ENCODE measurements at places on chromosomes 6 and 20.

DNA sequence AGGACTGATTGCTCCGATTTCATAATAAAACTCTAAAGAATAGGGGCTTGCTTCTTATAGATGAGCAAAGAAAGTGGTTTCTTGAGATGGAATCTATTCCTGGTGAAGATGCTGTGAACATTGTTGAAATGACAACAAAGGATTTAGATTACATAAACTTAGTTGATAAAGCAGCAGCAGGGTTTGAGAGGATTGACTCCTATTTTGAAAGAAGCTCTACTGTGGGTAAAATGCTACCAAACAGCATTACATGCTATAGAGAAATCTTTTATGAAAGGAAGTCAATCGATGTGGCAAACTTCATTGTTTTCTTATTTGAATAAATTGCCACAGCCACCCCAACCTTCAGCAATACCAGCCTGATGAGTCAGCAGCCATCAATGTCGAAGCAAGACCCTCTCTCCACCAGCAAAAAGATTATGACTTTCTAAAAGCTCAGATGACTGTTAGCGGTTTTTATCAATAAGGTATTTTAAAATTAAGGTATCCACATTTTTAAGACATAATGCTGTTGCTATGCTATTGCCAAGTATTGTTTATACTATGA lies 12.7 kb upstream of the MTRF1L start:
- DNase-seq: no peak

- no peak for DNase-seq
Measured at GRCh38 chr6:22826961-22827360, 257.6 kb downstream of the HDGFL1 start.

GRCh38 chr20:4443016-4443415 lies 278.7 kb upstream of the PRND start:
- DNase-seq: no peak

- DNase-seq: no peak
Measured at GRCh38 chr6:116511424-116512110, at the start of gene CALHM5. Gene CALHM5, plus strand, starts transcription at chr6:116511639. Its CDS starts 58 bp downstream, at chr6:116511697.

DNA sequence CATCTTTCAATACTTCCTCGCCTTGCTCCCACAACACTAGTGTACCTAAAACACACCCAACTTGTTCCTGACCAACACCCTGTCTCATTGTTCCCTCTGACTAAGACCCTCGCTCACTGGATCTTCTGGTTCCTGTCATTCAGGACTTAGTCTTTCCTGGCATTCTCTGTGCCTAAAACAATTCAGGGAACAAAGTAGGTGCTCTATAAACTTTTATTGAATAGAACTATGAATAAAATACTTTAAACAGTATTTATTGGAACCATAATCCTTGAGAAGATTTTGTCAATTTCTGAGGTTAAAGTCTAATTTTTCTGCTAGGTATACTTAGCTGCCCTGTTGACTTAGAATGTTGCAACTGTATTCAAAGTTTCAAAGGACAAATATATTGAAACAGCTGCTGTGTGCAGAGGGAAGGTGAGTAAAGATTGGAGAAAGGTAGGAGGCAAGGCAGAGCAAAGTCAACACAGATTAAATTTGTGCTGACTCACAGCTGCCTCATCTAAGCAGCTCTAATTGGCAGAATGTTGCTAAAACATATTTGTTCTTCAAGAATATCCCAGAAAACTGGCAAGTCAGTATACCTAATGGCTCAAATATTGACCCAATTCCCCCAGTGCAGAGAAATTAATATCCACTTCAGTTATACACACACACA lies 37.6 kb downstream of the GSTA2 start:
- no peak for DNase-seq

DNA sequence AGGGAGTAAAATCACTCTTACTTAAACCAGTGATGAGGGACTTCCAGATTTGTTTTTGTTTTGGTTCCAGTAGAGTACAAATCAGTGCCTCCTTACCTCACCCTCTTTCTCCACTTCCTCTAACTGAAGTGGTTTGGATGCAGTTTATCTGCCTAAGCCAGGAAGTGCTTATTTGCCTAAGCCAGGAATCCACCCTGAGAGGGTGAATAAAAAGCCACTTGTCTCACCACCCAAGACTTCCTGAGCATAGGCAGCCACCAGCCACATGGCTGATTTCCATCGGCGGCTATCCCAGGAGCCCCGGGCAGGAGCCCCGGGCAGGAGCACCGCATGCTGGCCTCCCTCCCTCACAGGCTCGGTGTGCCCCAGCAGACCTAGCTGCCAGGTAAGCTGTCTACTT lies 12.0 kb downstream of the LRP11 start:
- DNase-seq: no peak

GRCh38 chr20:2280082-2280481 lies 15.7 kb upstream of the TGM3 start:
- DNase-seq: no peak

- DNase-seq: no peak
Measured at GRCh38 chr6:125275779-125276178, 26.0 kb downstream of the HDDC2 start.

GRCh38 chr6:168714547-168715260 lies 273.7 kb downstream of the SMOC2 start:
- no peak for DNase-seq

- DNase-seq: no peak
Measured at GRCh38 chr20:7841971-7842310, 98.3 kb downstream of the HAO1 start.

DNA sequence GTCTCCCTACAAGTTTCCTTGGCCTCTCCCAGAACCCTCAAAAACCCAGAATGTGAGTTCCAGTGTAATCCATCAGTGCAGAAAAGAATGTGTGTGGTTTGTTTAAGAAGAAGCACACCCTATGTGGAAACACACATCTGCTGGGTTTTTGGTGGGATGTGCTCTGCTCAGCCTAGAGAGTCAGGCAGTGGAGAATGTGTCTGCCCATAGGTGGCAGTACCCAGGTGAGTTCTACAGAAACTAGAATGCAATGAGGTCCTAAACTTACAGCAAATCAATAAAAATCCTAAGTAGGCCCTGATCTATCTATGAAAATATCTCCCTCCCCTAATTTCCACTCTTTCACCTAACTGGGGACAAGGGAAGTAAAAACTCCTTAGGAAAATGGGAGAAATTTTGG lies 437.3 kb downstream of the DHX35 start:
- no peak for DNase-seq

GRCh38 chr6:161542346-161542980 lies 268.6 kb upstream of the AGPAT4 start:
- DNase-seq: no peak

- DNase-seq: no peak
Measured at GRCh38 chr20:46031014-46031569, 2.1 kb downstream of the SLC12A5 start.

- DNase-seq: no peak
Measured at GRCh38 chr6:107196152-107196551, 80.8 kb upstream of the BEND3 start.

GRCh38 chr20:42974347-42974746 lies 215.4 kb downstream of the PTPRT start:
- DNase-seq: no peak

DNA sequence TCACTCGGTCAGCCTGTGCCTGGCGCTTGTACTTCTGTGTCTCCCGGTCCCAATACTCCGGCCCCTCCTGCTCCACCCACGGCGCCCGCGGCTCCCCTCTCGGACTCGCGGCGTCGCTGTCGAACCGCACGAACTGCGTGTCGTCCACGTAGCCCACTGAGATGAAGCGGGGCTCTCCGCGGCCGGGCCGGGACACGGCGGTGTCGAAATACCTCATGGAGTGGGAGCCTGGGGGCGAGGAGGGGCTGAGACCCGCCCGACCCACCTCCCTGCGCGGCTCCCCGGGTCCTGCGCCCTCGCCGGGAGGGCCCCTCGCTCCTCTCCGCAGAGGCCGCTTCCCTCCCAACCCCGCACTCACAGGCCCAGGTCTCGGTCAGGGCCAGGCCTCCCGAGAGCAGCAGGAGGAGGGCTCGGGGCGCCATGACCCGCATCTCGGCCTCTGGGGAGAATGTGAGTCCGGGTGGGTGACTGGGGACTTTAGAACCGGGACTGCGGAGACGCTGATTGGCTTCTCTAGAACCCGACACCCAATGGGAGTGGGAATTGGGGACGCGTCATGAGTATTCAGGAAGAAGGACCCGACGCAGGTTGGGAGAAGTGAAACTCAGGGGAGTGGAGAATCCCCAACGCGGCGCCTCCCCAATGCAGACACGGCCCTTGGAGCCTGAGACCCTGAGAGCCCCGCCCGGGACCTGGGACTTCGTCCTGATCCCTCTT lies at the start of gene HLA-C:
Gene HLA-C (minus strand): TSS at position 452 of the 717 bp plus-strand sequence. CDS start 21 bp downstream, at position 431.
- peak; percentile 81 for DNase-seq

- DNase-seq: no peak
Measured at GRCh38 chr6:43705996-43706395, 18.4 kb upstream of the MRPS18A start.

DNA sequence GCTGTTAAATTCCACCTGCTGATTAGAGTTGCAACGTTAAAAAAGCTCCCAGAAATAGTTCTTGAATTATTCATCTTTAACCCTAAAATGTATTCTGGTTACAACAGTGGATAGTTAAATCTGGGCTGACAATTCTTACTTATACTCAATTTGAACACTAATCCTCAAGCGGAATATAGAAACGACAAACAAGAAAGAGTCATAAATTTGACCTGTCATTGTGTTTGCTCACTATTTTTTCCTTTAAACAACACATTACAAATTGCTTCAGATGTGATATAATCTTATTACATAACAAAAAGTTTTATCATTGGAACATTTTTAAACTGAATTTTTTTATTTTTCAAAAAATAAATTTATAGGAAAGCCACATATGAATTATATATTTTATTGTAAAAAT lies 104.5 kb upstream of the RNF217 start:
- no peak for DNase-seq

- DNase-seq: no peak
Measured at GRCh38 chr6:163288915-163289314, 125.6 kb upstream of the QKI start.

DNA sequence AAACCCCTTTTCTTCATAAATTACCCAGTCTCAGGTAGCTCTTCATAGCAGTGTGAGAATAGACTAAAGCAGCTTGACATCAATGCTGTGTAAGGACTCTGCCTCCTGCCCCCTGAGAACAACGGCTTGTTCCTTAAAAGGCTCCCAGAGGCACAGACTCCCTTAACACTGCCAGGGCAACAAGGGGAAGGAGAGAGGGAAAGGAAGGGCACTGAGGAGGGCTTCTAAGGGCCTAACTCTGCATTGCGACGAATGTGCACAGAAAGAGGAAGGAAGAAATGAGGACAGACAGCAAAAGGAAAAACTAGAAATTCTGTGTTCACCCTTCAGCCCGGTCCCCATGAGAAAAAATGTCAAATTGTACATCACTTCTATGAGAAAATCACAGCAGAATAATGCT lies 74.0 kb downstream of the AGPAT4 start:
- no peak for DNase-seq

- no peak for DNase-seq
Measured at GRCh38 chr6:52550014-52550575, 26.8 kb downstream of the TRAM2 start.

GRCh38 chr6:84332139-84333034 lies 104.9 kb upstream of the CEP162 start:
- no peak for DNase-seq

GRCh38 chr6:47264775-47265184 lies 44.9 kb downstream of the TNFRSF21 start:
- DNase-seq: no peak

DNA sequence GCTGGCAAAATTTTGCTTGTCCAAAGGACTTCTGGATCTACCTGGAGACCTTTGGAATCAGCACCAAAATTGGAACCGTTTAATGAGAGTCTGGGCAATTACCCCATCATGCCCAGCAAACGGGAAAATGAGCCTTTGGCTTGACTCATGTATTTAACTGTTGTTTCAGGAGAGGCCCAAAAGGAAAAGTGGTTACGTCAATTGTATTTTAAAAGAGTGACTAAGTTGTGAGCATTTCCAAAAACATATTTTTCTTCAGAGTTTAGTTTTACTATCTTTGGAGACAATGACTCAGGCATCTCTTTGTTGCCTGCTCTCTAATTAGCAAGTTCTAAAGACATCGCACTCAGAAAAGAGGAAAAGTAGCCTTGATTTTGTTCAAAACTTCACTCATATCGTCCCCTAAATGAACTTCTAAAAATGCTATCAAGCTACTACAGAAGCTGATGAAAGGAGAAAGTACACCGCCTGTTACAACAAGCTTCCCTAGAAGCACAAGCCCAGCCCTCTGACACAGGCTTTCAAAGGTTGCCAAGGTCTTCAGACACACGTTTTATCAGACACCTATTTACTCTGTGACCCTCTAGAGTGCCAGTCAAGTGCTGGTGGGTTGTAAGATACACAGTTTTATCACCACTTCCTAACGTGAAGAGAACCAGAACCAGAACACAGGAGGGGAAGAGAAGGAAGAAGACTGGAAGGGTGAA lies 146.2 kb downstream of the TBX18 start:
- DNase-seq: no peak

- no peak for DNase-seq
Measured at GRCh38 chr6:5672581-5673011, 334.1 kb downstream of the NRN1 start.

DNA sequence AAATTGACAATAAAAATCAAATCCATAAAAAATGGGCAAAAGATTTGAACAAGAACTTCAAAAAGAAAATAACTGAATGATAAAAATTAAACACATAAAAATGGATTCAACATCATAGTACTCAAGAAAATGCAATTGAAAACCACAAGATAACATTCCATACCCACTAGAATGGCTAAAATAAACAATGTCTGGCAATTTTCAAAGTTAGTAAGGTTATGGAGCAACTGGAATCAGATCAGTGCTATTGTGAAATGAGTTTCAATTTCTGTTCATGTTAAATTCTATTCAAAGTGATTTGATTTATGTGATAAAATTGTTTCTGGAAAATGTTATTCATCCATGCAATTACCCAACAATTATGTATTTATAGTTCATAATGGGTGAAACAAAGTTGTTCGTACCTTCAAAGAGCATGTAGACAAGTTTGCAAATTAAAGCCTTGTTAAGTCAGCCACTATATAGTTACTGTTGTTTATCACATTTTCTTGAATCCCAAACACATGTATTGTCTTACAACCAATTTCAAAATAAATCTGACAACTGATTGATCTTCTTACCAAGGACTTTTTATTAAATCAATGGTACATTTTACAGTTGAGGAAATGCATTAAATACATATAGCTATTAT lies 151.5 kb upstream of the CENPW start:
- DNase-seq: no peak

- no peak for DNase-seq
Measured at GRCh38 chr6:21064756-21065340, 528.7 kb upstream of the SOX4 start.

GRCh38 chr6:82408952-82409431 lies 45.4 kb downstream of the TPBG start:
- no peak for DNase-seq

All from activated T-helper 1 cell treated with anti-CD3 and anti-CD28 coated beads, Interleukin-2, amount 50 U/mL, for 16 hours (primary cell).